ENCODE measurements at places on chromosomes 2 and 18.
A peak's percentile ranks its signal among the peaks of the same experiment; 100 is the strongest.

DNA sequence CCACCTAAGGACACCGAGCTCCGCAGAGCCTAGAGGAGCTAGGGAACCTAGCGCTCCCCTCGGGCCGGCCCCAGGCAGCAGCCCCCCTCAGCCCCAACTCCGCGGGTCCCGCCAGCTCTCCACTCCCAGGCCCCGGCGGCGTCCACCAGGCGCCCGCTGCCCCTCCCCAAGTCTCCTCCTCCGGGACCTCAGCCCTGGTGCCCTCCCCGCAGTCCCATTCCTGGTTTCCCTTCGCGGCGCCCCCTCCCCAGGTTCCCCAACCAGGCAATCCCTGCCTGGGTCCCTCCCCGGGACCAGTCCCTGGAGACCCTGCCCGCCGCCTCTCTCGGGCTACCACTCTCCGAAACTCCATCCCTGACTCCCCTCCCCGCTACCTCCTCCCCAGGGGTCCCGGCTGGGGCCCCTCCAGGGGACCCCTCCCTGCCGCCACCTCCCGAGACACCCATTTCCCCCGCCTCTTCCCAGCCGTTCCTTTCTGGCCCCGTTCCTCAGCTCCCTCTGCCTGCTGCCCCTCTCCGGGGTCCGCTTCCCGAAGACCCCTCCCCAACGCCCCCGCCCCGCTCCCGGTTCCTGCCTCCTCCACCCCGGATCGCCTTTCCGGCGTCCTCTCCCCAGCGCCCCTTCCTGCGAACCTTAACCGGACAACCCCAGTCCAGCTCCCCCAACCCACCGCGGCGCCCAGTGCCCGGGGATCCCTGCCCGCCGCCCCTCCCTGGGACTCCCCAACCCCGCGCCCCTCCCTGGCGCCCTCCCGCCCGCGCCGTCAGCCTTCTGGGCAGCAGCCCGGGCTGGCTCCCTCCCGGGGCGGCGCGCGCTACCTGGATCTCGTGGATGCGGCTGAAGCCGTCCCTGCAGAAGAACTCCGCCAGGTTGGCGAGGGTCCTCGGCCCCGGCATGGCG lies 678 bp downstream of the CYP27C1 start:
- peak; percentile 21 for DNase-seq

GRCh38 chr2:99818842-99819241 lies 323.5 kb downstream of the AFF3 start:
- DNase-seq: no peak

- DNase-seq: no peak
These were observed 510.1 kb downstream of the TXNL1 start for GRCh38 chr18:56128153-56128791.

DNA sequence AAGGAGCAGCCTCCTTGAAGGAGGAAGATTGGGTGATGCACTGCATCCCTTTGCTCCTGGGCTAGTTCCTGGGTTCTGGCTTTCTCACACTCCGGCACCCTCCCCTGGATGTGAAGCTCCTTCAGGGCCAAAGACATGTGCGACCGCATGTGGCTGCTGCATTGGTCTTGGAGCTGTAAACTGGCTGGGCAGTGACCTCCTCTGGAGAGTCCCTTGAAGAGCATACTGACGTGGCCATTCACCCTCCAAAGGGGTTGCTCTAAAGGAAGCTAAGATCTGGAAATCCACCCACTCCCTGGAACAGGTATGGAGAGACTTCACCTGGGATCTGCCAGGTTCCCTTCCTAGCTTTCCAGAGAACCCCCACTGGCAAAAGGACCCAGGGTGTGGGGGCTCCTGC lies 62.1 kb downstream of the TMEM17 start:
- no peak for DNase-seq

GRCh38 chr2:239355139-239355538 lies 45.7 kb downstream of the HDAC4 start:
- peak; percentile 37 for DNase-seq

GRCh38 chr2:178553047-178553446 lies 72.8 kb downstream of the PLEKHA3 start:
- DNase-seq: no peak

GRCh38 chr18:73153271-73153670 lies 285.5 kb upstream of the NETO1 start:
- DNase-seq: peak; percentile 13

GRCh38 chr18:77651441-77651840 lies 401.8 kb downstream of the GALR1 start:
- no peak for DNase-seq

DNA sequence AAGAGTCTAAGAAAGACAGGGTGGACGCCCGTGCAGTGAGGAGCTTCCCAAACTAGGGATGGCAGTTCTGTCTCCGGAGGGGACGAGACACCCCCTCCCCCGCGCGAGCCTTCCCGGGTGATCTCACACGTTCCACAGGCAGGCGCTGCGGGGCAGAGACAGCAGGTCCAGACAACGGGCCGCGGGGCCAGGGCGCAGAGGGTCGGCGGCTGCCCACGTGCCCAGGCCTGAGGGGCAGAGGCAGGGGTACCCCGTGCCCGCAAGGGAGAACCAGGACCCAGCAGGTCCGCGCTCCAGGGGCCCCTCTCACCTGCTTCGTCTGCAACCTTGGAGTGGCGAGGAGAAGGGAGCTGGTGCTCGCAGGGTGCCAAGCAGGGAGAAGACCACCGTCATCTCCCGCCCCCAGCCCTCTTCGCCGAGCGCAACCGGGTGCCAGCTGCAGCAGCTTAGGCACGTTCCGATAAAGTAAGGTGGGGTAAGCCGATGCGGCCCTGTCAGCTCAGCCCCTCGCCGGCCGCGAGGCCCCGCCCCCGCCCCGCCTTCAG lies at the start of gene GPR155:
Gene GPR155, minus strand, starts transcription at position 467 of the 545 bp plus-strand sequence. CDS start 5,073 bp downstream, outside the sequence.
- peak; percentile 66 for DNase-seq

GRCh38 chr2:204264085-204264553 lies 281.2 kb upstream of the PARD3B start:
- DNase-seq: no peak

GRCh38 chr2:65128297-65129190 lies 1.4 kb downstream of the RAB1A start:
- peak; percentile 30 for DNase-seq

DNA sequence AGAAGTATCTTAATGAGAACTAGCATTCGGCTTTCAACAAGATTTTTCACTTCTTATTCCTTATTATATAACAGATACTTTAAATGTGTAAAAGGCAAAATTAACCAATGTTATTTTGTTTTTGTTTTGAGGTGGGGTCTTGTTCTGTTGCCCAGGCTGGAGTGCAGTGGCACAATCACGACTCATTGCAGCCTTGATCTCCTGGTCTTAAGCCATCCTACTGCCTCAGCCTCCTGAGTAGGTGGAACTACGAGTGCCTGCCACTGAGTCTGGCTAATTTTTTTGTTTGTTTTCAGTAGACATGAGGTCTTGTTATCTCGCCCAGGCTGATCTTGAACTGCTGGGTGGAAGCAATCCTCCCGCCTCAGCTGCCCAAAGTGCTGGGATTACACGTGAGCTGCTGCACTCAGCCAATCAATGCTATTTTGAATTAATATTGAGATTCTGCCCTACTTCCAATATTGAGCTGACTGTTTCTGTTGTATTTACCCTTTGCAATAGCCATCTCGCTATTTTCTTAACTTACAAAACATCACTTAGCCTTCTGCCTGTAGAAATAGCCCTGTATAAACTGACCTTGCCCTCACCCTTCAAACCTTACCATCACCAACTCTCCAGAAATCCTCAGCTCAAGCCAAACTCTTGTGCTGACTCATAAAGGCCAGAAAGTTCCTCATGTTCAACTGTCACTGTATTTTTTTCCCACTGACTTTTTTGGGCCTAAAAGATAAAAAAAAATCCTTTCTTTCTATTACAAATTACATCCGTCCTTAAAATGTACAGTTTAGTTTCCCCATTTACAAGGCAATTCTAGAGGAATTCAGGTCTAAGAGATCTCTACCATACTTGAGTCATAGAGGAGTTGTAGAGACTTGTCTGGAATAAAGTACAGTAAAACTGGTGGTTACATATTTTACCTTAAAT lies 94.3 kb downstream of the OLA1 start:
- DNase-seq: peak; percentile 63

GRCh38 chr18:9103376-9103873 lies 926 bp downstream of the NDUFV2 start:
- DNase-seq: peak; percentile 45

DNA sequence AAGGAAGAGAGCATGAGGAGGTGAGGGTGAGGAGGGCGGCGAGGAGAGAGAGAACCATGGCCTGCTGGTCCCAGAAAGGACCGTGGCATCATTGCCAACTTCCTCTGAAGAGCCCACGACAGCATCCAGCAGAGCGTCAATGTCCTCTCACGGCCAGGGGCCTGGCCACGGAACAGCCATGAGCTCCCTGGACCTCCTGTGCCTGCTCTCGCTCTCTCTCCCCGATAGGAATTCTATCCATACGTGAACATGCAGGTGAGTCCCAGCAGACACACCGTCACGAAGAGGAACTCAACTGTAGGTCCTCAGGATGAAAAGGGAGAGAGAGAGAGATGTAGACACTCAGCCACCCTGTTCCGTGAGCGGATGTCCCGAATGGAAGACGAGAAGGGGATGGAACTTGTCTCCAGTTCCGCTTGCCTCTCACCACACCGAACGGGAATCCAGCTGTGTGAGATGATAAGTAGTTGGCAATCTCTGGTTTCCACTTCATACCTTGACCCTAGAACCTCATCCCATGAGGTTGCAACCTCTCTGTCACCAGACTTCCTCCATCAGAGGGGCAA lies 107.6 kb downstream of the TNS1 start:
- DNase-seq: no peak

GRCh38 chr18:52288403-52289004 lies 51.5 kb upstream of the DCC start:
- no peak for DNase-seq
